ENCODE measurements at places on chromosomes 2 and 18. TPM values are rescaled to one million over a fixed set of nuclear protein-coding genes. Genes with fewer than 3 reads are reported as not detected.

The NAT8 gene
- not detected for total RNA-seq

The RND3 gene
- 45.3 TPM for total RNA-seq

The DHX57 gene
- total RNA-seq = 20.6 TPM

The RBM45 gene
- 14.1 TPM for total RNA-seq

The CHRND gene
- total RNA-seq = not detected

The ACKR3 gene
- total RNA-seq = not detected

The GALNT13 gene
- total RNA-seq = not detected

The PLGLB1 gene
- 1.4 TPM for total RNA-seq

The PROM2 gene
- 1.4 TPM for total RNA-seq

The UNC80 gene
- 0.08 TPM for total RNA-seq

The C2orf72 gene
- 3.2 TPM for total RNA-seq

The ZSWIM2 gene
- not detected for total RNA-seq

The GPR75 gene
- total RNA-seq = 2.5 TPM

The C18orf63 gene
- not detected for total RNA-seq

The GAL3ST2 gene
- total RNA-seq = 1.6 TPM

The UCN gene
- total RNA-seq = 4.4 TPM

The PLEKHM3 gene
- 2.5 TPM for total RNA-seq

The NDUFAF7 gene
- total RNA-seq = 17.7 TPM

The TTC32 gene
- 12.7 TPM for total RNA-seq

The DPP4 gene
- 0.23 TPM for total RNA-seq

The CRACDL gene
- 2.4 TPM for total RNA-seq

The LYPD1 gene
- 0.21 TPM for total RNA-seq

The TMEM150A gene
- total RNA-seq = 30.4 TPM
